ENCODE measurements at places on chromosomes 12 and 14.

- no peak for DNase-seq
These were observed 25.9 kb downstream of the PSEN1 start for GRCh38 chr14:73162251-73162650.

DNA sequence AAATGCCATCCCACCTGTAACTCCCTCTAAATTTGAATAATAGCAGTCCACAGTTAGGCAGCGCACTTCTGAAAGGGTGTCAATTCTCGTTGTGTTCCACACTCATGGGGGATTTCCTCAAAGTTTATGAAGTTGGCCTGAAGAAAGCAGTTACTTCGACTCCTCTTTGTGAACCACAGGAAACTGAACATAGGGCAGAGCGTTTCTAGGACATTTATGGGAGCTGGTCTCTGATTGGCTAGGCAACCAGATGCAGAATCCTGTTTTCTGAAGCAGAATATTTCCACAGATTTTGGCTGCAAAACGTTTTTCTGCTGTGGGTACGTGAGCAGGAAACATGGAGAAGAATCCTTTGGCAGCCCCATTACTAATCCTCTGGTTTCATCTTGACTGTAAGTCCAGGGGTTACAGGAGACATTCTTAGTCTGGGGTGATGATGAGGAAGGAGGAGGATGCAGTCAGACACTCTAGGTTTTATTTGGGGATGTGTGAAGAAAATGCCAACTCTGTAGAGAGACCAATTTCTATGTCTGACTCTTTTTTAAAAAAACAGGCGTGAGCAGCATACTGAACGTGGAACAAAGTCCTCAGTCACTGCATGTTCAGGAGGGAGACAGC, 431.5 kb upstream of the OR4E1 start:
- DNase-seq, result no peak

DNA sequence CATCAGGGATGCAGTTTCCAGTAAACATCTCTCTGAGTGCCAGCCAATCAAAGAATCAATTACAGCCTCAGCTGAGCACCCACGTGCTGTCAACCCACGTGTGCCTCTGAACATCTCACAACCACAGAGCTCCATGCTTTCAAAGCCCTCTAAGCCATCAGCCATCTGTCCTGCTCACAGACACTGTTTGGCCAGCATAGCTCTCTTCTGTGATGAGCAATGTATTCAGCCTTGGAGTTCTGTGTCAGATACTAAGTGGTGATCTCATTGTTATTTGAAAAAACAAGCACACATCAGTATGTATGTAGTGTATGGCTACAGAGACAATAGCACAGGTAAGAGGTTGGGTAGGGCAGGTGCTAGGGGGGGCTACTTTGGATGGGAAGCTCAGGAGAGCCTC, 94.3 kb downstream of the RGS6 start:
- no peak for DNase-seq

DNA sequence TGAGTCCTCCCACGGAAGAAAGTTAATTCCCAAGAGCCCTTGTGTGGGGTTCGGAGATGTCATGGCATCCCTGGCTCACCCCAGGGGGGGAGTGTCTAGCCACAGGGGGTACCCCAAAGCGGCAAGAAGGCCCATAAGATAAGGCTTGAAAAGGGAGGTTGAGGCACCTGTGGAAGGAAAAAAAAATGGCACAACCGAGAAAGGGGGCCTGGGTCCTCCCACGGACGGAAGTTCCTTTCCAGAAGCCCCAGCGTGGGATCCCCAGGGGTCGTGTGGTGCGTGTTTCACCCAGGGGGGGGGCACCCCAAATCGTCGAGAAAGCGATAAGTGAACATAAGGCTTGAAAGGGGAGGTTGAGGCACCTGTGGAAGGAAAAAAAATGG, 266.7 kb downstream of the ALG10 start:
- DNase-seq, result no peak

GRCh38 chr14:23186913-23187654, 3.6 kb upstream of the SLC7A8 start:
- no peak for DNase-seq

- DNase-seq, result no peak
These were observed 544.5 kb upstream of the TBX3 start for GRCh38 chr12:115228434-115228833.
